Left renal cortex interstitium (tissue), 4 donors: ENCODE measurements at places on chromosomes 16 and 17.

- no peak for DNase-seq
These were observed 67.8 kb downstream of the GRIN2A start for GRCh38 chr16:10114409-10114808.

- no peak for DNase-seq
These were observed 8.1 kb upstream of the ABCA5 start for GRCh38 chr17:69335058-69335457.

DNA sequence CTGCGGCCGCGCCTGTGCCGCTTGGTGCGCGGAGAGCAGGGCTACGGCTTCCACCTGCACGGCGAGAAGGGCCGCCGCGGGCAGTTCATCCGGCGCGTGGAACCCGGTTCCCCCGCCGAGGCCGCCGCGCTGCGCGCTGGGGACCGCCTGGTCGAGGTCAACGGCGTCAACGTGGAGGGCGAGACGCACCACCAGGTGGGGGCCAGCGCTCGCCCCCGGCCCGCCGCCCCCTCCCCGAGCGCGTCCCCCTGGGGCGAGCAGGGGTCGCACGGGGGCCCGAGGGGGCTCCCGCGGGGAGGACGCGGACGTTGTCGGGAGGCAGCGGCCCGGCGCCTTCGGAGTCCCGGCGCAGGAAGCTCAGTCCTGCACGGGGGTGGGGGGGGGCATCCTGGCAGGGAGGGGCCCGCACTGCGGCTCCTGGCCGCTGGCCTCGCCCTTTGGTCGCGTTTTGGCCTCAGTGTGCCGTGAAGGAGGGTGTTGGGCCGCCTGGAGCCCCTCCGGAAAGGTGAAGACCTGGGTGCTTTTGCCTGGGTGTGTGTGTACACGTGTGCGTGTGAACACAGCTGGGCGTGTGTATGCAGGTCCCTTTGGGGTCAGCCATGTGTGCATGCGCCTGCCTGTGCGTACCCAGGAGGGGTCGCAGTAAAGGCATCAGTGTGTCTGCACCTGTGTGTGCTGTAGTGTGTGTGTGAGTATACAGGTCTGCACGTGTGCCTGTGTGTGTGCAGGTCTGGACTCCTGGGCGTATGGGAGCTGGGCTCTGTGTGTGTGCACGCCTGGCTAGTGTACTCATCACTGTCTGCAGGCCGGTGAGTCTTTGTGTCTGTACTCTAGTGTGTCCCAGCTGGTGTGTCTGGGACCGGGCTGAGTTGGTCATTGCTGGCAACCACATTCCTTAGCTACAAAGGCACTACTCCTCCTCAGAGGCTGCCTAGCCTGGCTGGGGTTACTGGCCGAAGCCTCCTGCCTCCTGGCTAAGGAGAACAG, 615 bp downstream of the NHERF2 start:
- no peak for DNase-seq

- DNase-seq = no peak
These were observed 8.8 kb upstream of the ZNF263 start for GRCh38 chr16:3274490-3274889.

DNA sequence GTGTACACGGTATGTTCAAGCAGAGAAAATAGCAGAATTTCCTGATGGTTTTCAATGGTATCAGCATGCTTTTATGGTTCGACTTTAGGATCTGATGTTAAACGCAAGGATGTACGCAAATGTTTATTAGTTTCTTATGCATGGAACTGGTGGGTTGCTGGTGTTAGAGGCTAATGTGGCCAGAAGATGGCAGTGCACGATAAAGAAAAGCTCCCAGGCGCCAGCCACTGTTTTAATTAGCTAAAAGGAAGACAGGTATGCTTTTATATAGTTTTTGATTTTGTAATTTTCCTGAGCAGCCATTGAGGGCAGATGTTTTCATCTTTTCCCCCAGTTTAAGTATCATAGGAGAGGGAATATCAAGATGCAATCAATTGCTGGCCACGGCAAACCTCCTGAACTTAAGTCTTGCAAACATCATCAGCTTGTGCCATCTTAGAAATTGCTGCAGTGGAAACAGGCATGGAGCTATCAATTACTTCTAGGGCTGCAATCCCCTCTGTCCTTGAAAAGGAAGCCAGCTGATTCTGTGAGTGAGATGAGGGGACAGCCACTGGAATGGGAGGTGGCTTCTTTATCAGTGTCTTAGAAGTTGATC, 648.5 kb upstream of the RBFOX1 start:
- peak; percentile 26 for DNase-seq

- no peak for DNase-seq
These were observed 16.6 kb downstream of the CD7 start for GRCh38 chr17:82300707-82301270.

DNA sequence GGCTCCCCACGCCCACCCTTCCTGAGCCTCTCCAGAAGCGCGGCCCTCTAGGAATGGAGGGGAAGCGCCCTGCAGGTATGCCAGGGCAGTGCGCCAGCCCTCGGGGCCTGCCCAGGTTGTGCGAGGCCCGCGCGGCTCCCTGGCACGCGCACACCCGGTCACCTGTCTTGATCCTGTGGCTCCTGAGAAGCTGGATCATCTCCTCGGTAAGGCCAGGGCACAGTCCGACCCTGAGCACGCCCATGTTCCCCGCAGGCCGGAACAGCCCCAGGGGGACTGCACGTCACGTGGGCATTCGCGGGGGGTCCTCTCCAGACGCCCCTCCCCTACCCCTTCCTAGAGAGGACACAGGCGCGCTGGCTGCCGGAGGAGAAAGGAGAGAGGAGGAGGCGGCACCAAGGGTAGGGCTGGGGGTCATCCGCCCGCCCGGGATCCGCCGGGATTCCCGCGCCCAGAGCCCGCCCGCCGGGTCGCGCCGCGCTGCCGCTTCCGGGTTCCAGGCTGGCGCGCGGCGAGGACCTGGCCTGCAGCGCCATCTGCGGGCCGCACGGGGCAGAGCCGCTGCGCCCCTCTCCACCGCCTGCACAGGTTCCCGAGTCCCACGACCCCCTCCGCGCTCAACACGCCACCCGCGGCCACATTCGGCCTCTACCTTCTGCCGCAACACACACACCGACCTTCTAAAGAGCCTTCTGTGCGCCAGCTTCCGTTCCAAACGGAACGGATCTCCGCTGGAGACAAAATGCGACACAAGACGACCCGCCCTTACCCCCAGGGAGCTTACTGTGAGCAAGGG, at the start of gene RAD51D:
RAD51D (minus strand) TSS at position 491 of the 796 bp plus-strand sequence; CDS start at position 244, 247 bp downstream.
- DNase-seq = peak; percentile 50

- no peak for DNase-seq
These were observed 6.1 kb upstream of the EIF4A3 start for GRCh38 chr17:80153004-80153403.

GRCh38 chr16:49473131-49473530, 99.5 kb downstream of the C16orf78 start:
- no peak for DNase-seq

- DNase-seq = no peak
These were observed 22.5 kb downstream of the GPR139 start for GRCh38 chr16:20051147-20051546.

DNA sequence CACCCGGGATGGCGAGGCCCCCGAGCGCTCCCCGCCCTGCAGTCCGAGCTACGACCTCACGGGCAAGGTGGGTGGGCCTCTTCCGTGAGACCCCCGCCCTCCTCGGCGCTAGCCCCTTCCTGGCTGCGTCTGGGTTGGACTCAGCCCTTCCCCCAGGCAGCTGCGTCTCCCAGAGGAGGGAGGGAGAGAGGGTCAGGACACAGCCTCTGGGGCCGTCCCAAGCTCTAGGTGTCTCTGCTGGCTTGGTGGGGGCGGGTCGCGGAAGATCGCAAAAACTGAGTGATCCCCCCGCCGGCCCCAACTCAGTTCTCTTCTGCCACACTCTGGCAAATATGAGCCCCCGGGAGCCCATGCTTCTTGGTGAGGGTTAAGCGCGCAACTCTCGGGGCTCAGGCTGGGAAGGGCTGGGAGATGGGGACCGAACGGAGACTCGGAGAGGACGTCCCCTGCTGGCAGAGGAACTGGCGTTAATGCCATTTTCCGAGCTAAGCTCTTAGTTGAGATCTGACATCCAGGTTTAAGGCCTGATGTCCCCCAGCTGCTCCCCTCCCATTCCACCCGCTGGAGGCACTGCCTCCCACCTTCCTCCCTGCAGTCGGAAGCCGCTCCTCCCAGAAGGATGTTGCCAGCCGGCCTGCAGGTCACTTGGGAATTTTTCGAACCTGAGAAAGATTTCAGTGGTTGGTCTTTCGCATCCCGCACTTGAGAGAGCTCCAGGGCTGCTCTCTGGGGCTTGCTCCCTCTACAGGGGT, 419 bp downstream of the RAB37 start:
- no peak for DNase-seq

DNA sequence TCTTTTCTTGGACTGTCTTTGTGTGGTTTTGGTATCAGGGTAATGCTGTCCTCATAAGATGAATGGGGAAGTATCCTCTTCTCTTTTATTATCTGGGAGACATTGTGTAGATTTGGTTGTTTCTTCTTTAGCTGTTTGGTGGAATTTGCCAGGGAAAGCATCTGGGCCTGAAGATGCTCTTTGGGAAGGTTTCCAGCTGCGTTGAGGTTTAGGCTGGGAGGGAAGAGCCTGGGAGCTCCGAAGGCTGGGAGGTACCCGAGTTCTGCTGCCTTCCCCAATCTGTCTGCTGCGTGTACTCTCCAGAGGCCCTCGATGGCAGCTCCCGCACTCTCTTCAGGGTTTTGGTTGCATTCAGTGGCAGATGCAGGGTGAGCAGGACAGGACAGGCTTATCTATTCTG, 25.6 kb upstream of the CRISPLD2 start:
- no peak for DNase-seq

DNA sequence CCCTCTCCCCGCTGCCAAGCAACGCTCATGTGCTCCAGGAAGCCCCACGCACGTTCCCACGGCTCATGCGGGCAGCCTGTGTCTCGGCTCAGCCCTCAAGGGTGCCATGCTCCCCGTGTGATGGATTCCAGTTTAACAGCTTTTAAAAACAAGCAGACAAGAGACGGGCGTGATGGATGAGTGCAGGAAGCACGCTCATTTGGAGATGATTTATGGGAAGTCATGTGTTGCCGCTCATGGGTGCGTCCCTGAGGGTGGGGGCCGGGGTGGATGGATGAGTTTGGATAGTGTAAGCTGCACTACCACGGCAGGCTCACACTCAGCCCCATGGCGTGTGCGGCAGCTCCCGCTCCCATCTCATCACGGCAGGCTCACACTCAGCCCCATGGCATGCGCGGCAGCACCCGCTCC, 132.8 kb downstream of the RBFOX3 start:
- no peak for DNase-seq

GRCh38 chr17:29070308-29070707, 27.4 kb downstream of the PIPOX start:
- DNase-seq = no peak

GRCh38 chr17:2982854-2983253, 80.6 kb downstream of the OR1D5 start:
- DNase-seq = no peak

GRCh38 chr17:80939151-80940145, 52.2 kb upstream of the CHMP6 start:
- DNase-seq = no peak

DNA sequence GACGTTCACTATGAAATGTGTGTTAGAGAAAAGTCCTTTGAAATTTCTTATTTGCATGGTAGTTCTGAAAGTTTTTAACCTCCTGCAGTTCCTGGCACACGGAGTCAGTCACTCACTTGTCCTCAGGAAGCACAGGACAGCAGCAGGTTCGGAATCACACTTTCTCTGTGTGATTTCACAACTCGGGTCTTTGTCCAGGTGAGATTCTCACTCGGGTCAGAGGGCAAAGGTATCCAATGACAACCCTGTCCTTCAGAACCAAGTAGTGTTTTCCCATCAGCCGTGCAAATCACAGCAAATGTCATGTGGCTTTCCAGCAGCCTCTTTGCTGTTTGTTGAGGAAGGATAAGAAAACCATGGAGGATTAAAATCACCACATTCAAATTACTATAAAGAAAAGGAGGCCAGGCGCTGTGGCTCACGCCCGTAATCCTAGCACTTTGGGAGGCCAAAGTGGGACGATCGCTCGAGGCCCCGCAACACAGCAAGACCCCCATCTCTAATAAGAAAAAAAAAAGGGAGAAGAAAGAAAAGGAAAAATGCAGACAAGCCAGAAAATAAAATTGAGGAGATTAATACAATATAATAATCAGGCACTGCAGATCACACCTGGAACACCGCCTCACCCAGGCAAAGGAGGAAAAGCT, 22.0 kb downstream of the ADCY9 start:
- DNase-seq = no peak

- no peak for DNase-seq
These were observed 77.2 kb downstream of the SNX11 start for GRCh38 chr17:48184721-48185120.

DNA sequence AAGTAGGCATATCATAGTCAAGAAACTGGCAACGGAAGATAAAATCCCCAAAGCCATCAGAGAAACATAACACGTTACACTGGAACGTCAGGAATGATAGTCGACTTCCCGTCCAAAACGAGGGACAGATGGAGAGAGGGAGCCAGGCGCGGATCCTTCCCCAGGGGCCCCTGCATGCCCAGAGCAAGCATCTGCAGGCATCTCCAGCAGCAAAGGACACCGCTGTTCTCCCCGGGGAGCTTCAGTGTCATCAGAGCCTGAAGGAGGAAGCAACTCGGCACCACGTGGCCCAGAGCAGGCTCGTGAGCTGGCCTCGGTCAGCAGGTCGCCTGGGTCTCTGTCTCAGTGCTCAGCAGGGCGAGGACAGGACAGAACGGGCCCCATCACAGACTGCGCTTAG, 50.1 kb downstream of the LMF1 start:
- no peak for DNase-seq

- DNase-seq = no peak
These were observed 112.2 kb downstream of the AATF start for GRCh38 chr17:37060928-37061327.

DNA sequence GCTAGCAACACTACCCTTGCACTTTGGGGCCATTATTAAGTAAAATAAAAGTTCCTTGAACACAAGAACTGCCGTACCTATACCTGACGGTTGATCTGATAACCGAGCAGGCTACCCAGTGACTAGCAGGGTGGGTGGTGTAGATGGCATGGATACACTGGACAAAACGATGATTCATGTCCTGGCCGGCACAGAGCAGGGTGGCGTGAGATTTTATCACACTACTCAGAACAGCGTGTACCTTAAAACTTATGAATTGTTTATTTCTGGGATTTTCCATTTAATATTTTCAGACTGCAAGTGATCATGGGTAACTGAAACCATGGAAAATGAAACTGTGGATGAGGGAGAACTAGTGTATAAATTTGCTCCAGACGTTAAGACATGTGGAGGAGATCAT, 41.0 kb upstream of the MSI2 start:
- DNase-seq = no peak

DNA sequence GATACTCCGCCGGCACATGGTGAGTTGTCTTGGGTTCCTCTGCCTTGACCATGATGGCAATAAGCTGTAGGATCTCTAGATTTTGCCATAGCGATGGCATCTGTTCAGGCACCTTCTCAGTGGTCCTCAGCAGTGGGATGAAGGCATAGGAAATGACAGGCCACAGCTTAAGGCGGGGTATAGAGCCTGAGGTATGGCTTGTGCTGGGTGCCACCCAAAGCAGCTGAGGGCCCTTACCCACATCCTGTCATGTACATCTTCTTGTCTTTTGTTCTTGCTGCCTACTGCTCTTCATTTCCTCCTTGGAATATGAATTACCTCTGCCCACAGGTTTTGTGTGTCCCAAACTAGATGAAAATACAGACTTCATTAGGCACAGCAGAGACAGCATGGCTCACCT, 29.5 kb downstream of the KAT7 start:
- no peak for DNase-seq
